ENCODE measurements at places on chromosomes 3 and 15. TPM values are rescaled to one million over a fixed set of nuclear protein-coding genes. Genes with fewer than 3 reads are reported as not detected.
A peak's percentile ranks its signal among the peaks of the same experiment; 100 is the strongest.

DNA sequence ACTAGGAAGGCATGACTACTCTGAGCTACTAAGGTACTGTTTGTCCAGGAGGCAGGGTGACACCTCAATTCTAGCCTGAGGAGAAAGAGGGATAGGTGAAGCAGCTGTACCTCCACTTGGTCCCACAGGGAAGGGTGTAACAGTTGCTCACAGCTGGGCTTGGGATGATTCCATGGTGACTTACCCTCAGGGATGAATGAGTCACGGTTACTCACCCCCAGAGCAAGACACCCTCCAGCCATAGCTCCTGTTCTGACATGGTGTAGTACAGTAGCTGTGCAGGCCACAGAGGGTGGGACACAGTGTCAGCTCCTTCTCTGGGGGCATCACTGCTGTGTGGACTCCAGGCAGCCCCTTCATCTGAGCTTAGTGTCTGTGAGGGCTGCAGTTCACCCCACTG, 868.6 kb upstream of the SEMA6D start:
- no peaks in the 10 kb centered on the region for H3K27me3 ChIP-seq
- H3K27ac ChIP-seq: no peak overlapping the region
- no peaks in the 10 kb centered on the region for H3K36me3 ChIP-seq

DNA sequence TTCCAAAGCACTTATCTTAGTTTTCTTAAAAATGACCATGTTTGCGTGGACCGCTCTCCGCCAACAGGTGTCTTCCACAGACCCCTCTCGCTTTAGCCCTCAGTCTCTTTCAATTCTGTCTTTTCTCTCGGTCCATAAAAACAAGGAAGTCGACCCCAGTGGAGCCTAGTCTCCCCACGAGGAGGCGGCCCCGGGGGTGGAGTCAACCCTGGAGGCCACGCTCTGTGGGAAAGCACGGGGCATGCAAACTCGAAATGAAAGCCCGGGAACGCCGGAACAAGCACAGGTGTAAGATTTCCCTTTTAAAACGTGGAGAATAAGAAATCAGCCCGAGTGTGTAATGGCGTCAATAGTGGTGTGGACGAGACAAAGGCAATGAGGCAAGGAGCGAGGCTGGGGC, 49.1 kb downstream of the EBLN2 start:
- H3K36me3 ChIP-seq: no peaks in the 10 kb centered on the region
- no peak overlapping the region for H3K4me3 ChIP-seq
- no peak for DNase-seq

DNA sequence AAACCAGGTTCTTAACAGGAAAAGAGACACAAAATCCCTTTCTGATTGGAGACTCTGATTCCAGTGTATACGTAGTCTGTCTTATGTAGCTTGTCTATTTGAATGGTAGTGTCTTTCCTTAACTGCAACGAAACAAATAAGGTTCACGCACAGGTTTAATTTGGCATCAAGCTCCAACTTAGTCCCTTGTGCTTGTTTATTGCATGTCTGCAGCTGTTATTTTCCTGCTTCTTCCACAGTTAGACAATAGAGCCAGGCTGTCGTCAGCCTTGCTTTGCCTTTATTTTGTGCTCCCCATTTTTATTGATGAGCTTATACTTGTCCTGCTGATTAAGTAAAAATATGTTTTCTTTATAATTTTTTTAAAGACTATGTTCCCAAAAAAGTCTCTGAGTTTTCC, 152.7 kb upstream of the CDIN1 start:
- no peak overlapping the region for H3K4me3 ChIP-seq
- H3K27ac ChIP-seq: no peak overlapping the region
- no peaks in the 10 kb centered on the region for H3K36me3 ChIP-seq
- H3K27me3 ChIP-seq: no peaks in the 10 kb centered on the region

DNA sequence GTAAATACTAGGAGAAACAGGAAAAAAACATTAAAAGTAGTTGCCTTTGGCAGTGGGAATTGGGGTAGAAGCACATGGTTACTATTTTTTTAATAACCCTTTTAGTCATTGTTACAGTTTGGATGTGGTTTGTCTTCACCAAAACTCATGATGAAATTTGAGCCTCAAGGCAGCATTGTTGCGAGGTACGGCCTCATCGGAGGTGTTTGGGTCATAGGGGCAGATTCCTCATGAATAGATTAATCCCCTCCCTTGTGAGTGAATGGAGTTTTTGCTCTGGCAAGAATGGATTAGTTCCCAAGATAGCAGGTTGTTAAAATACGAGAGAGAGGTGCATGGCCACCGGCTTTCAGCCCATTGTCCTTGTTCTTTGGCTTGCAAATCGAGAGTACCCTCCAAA, 92.6 kb downstream of the LEKR1 start:
- H3K4me1 ChIP-seq: no peaks in the 10 kb centered on the region
- H3K36me3 ChIP-seq: no peaks in the 10 kb centered on the region
- H3K27ac ChIP-seq: no peak overlapping the region
- H3K4me3 ChIP-seq: no peak overlapping the region
- no peaks in the 10 kb centered on the region for H3K27me3 ChIP-seq

GRCh38 chr15:61034678-61035291, 194.3 kb downstream of the RORA start:
- no peaks in the 10 kb centered on the region for H3K27me3 ChIP-seq
- H3K27ac ChIP-seq: peak overlapping the region; percentile 84
- no peak for DNase-seq
- no peaks in the 10 kb centered on the region for H3K4me1 ChIP-seq

GRCh38 chr3:46695177-46695961, 1.9 kb upstream of the ALS2CL start:
- H3K27me3 ChIP-seq: no peaks in the 10 kb centered on the region
- peak overlapping the region; percentile 52 for H3K27ac ChIP-seq
- peak; percentile 33 for DNase-seq
- no peak overlapping the region for H3K4me3 ChIP-seq
- no peaks in the 10 kb centered on the region for H3K4me1 ChIP-seq
- no peaks in the 10 kb centered on the region for H3K36me3 ChIP-seq

DNA sequence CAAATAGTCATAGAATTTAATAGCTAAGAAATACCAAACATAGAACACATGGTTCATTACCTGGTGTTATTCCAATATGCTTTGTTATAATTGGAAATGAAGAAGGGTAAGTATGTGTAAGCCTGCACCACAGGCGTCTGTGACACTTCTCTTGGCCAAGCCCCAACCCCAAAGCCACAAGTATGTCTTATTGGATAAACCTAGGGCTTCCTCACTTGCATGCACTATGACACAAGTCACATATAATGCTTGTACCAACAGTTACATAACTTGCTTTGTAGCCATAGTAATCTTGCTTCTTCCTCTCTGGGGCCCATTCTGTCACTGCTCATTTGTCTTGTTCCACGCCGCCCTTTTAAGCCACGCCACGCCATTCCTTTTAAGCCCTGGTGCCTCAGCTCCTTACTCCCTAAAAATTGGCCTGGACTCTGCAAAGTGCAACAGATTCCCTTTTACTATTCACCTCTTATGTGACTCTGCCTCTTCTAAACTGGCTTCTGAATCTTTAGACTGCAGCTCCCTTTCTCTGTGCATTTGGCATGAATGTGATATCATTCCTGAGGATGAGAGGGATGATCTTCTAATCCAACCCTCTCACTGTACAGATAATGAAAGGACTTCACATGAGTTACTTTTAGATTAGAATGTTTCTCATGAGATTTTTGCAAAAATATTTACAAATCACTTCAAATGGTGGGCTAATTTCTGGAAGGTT, 48.1 kb upstream of the EPHA3 start:
- H3K4me1 ChIP-seq: no peaks in the 10 kb centered on the region
- no peak overlapping the region for H3K27ac ChIP-seq
- H3K4me3 ChIP-seq: no peak overlapping the region
- H3K36me3 ChIP-seq: no peaks in the 10 kb centered on the region

GRCh38 chr3:112550859-112551258, 10.9 kb downstream of the ATG3 start:
- no peak for DNase-seq
- H3K36me3 ChIP-seq: no peaks in the 10 kb centered on the region
- H3K27ac ChIP-seq: no peak overlapping the region
- no peaks in the 10 kb centered on the region for H3K27me3 ChIP-seq
- H3K4me1 ChIP-seq: no peaks in the 10 kb centered on the region

DNA sequence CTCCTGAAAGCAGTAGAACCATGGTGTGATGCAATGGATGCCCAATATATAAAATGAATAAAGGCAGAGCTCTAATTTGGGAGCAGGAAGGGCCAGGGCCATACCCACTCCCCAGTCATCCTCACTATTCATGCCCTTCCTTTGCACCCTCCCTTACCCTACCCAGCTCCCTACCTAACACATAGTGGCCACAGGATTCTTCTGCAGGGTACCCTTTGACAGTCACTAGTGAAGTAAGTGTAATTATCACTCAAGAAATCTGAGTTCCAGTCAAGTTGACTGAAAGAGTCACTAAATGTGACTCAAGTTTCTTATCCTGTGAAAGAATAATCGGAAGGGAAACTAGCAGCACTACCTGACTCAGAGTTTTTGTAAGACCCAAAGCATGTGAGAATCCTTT, 69.2 kb downstream of the RASA2 start:
- no peak overlapping the region for H3K27ac ChIP-seq
- H3K4me1 ChIP-seq: peaks cover under 1% of the 10 kb centered on the region
- no peaks in the 10 kb centered on the region for H3K36me3 ChIP-seq
- H3K27me3 ChIP-seq: no peaks in the 10 kb centered on the region
- H3K4me3 ChIP-seq: no peak overlapping the region

GRCh38 chr15:74365598-74366445, 1.6 kb downstream of the CYP11A1 start:
- peak; percentile 61 for DNase-seq
- H3K27me3 ChIP-seq: no peaks in the 10 kb centered on the region
- peak overlapping the region; percentile 39 for H3K4me3 ChIP-seq

GRCh38 chr3:3632449-3632848, 166.8 kb upstream of the LRRN1 start:
- no peak overlapping the region for H3K4me3 ChIP-seq
- DNase-seq: no peak
- H3K36me3 ChIP-seq: no peaks in the 10 kb centered on the region
- no peaks in the 10 kb centered on the region for H3K27me3 ChIP-seq
- H3K27ac ChIP-seq: no peak overlapping the region

DNA sequence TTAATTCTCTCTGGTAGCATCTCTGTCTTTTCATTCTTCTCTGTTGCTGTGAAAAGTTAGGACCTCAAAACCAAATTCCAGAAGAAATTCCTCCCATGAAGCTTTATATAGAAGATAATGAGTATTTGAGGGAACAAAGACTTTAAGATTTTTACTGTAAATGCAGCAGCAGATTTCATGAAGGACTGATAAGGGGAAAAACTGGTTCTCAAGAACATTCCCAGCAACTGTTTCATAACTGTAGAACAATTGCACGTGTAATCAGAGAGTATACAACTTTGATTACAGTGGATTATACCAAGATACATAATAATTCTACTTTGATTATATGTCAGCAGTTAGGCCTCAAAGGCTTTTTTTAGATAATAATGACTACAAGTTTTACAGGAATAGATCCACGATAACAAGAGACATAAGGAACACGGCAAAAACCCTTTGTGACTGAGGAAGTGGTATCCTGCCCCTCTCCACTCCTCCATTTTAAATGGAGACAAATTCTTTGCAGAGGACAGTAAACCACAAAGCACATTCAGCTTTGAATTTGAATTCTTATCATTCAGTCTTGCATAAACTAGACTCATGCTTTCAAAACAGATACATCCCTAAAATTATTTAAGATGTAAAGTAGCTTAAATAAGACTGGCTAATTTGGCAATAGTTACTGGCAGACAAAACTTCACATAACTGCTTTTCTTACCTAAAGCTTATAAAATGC, 42.9 kb upstream of the DIPK2A start:
- no peak overlapping the region for H3K4me3 ChIP-seq
- DNase-seq: no peak
- no peaks in the 10 kb centered on the region for H3K36me3 ChIP-seq
- no peaks in the 10 kb centered on the region for H3K27me3 ChIP-seq
- H3K27ac ChIP-seq: no peak overlapping the region

GRCh38 chr15:34102175-34102925, 467 bp downstream of the PGBD4 start:
- no peaks in the 10 kb centered on the region for H3K4me1 ChIP-seq
- no peak for DNase-seq
- peak overlapping the region; percentile 85 for H3K27ac ChIP-seq
- no peaks in the 10 kb centered on the region for H3K27me3 ChIP-seq

- no peak overlapping the region for H3K4me3 ChIP-seq
- H3K36me3 ChIP-seq: no peaks in the 10 kb centered on the region
- DNase-seq: no peak
- H3K27ac ChIP-seq: peak overlapping the region; percentile 3
- no peaks in the 10 kb centered on the region for H3K4me1 ChIP-seq
- H3K27me3 ChIP-seq: no peaks in the 10 kb centered on the region
Observed at GRCh38 chr3:114712728-114713492, 419.1 kb downstream of the TIGIT start.

- DNase-seq: no peak
- no peaks in the 10 kb centered on the region for H3K4me1 ChIP-seq
- no peaks in the 10 kb centered on the region for H3K36me3 ChIP-seq
- H3K4me3 ChIP-seq: no peak overlapping the region
Observed at GRCh38 chr15:38213356-38213755, 39.3 kb upstream of the SPRED1 start.

Gene CHRD
- 57.1 TPM for total RNA-seq

Gene C3orf80
- total RNA-seq: not detected

Gene DOCK3
- 0.62 TPM for total RNA-seq

Gene ASB14
- total RNA-seq: 0.28 TPM

Gene TGM5
- total RNA-seq: not detected

Measured in uterus (tissue), 4 donors.